ENCODE measurements at places on chromosomes 12 and 14.

GRCh38 chr14:91728616-91729183, 3.2 kb downstream of the CATSPERB start:
- DNase-seq = no peak

GRCh38 chr12:76666290-76666835, 97.6 kb upstream of the ZDHHC17 start:
- DNase-seq = no peak

- DNase-seq = no peak
These were observed 214.5 kb upstream of the ATP2B1 start for GRCh38 chr12:89923091-89923490.

DNA sequence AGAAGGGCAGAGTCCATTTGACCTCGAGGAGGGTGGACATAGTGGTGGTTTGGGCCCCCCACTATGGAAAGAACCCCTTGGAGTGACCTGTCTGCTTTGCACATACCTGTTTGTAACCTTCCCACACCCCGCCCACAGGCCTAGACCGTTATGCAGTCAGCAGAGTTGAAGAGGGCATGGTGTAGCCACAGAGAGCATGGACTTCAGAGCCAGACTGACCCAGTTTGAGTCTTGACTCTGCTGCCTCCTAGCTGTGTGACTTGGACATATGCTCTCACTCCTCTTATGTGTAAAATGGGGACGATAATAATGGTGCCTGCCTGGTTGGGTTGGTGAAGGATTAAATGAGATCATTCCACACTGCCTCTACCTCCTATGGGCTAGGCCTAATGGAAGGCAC, 40.9 kb upstream of the NOS1 start:
- no peak for DNase-seq

All from ecto neural progenitor cell (in vitro differentiated cells).